ENCODE measurements at places on chromosomes 3 and 15. TPM values are rescaled to one million over a fixed set of nuclear protein-coding genes. Genes with fewer than 3 reads are reported as not detected.

GHRL gene
- polyA plus RNA-seq, result 1.5 TPM

WDR93 gene
- polyA plus RNA-seq, result not detected

MINDY2 gene
- 14.1 TPM for polyA plus RNA-seq

CRABP1 gene
- polyA plus RNA-seq, result not detected

ZNF280D gene
- 19.4 TPM for polyA plus RNA-seq

PXYLP1 gene
- 1.4 TPM for polyA plus RNA-seq

OCA2 gene
- polyA plus RNA-seq, result not detected

CHRNB4 gene
- not detected for polyA plus RNA-seq

CCR4 gene
- not detected for polyA plus RNA-seq

MORC1 gene
- polyA plus RNA-seq, result not detected

NEK11 gene
- 1.5 TPM for polyA plus RNA-seq

All from IgD-negative memory B cell (primary cell).